ENCODE measurements at places on chromosomes 1 and 21.

DNA sequence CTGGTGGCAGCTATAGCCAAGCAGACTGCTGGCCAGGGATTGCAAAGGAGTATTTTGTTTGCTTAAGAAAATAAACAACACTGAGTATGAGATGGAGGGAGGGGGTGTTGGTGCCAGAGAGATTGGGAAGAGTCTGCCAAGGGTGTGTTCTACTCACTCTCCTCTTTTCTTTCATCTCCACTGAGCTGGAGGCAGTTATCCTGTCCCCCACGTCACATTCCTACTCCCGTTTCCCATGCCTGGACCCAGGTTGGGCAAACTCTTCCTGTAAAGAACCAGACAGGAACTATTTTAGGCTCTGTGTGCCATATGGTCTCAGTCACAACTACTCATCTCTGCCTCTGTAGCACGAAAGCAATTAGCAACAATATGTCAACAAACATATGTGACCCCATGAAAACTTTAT, 1.4 kb upstream of the IL24 start:
- no peak for DNase-seq

DNA sequence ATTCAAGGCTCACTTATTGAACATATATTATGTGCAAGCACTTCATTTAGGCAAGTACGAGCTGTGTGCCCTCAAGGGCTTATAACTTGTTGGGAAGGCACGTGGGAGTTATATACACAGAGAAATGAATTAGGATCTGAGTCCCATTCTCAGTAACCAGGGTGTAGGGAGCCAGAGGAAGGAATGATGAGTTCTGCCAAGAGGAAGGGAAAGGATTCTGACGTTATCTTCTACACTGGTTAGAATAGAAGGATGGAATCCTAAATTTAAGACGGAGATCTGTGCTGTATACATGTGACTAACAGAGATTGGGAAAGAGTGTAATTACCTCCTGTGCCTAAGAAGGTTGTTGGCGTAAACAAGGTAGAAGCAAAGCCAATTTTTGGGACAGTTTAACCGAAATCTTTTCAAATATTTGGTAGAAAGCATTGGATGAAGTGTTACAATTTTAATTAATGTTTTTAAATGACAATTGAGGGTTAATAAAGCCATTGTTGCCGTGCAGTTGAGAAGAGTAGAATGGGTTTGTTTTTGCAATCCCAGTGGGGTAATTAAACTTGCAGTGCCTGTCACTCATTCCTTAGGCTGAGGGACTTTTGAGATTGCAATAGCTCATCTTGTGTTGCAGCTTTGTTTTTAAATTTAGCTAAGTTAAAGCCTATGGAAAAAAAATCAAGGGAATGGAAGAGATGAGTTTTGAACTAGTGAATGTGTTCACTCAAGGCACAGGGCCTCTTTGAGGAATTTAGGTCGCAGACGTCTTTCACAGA, 177.2 kb downstream of the NFIA start:
- DNase-seq, result no peak

DNA sequence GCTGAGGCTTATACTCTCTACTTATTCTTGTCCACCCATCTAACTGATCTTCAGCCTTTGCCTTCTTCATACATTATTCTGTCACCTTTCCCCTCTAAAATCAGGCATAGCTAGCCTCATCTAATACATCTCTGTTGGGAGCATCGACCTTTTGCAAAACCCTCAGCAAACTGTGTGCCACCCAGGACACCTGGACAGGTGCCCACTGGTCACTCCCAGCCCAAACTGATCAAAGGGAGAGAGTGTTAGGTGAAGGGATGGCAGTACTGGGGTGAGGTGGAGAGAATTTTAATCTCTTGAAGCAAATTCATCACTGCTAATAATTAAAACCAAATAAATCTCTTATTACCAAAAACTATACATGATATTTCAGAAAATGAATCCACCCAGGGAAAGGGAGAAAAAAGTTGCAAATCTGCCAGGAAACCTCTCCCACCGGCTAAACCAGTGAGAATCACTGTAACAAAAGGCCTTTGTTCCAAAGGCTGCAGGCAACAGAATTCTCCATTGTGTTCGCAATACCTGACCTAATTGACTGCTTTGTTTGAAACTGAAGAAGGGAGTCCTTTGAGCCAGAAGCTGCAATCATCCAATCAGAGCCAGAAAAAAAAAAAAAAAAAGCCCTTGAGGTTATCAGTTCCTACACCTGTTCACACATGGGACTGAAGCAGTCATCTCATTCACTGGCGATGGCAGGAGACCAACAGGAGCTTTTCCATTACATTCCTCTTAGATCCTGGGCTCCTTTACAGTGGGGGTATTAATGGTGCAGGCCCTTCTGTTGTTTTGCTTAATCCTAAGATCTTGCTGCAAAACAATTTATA, 172.6 kb downstream of the APP start:
- DNase-seq, result no peak

DNA sequence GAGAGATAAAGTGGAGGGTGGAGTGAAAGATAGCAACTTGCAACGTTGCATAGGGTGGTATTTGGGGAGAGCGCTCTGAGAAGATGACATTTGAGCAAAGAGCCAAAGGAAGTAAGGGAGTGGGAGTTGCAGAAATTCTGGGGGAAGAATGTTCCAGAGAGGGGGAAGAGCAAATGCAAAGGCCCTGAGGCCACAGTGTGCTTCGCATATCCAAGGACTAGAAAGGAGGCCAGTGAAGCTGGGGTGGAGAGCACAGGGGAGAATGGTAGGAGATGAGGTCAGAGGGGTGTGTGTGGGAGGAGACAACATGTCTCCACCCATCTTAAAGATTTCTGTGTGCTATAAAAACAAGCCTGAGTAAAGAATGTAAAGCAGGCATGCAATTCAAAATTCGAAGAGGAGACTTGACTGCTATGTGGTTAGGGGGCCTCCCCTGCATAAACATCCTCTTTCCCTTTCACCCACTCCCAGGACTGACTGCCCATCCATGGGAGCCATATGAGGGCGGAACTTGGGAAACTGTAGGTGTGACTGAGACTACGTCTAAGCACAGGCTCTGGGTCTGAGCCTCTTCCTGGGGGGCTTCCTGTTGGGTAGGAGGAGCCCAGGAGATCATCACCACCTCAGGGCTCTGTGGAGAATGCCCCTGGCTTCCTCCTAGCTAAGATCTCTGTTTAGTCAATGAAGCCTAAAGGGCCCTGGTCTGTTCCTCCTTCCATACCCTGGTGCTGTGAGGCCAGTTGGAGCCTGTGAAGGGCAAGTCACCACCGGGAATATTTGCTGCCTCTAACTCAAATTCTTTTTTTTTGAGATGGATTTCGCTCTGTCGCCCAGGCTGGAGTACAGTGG, 2.9 kb upstream of the CLIC4 start:
- DNase-seq, result peak; percentile 17

- DNase-seq, result no peak
Measured at GRCh38 chr1:27011058-27011764, 1.4 kb downstream of the TENT5B start.

DNA sequence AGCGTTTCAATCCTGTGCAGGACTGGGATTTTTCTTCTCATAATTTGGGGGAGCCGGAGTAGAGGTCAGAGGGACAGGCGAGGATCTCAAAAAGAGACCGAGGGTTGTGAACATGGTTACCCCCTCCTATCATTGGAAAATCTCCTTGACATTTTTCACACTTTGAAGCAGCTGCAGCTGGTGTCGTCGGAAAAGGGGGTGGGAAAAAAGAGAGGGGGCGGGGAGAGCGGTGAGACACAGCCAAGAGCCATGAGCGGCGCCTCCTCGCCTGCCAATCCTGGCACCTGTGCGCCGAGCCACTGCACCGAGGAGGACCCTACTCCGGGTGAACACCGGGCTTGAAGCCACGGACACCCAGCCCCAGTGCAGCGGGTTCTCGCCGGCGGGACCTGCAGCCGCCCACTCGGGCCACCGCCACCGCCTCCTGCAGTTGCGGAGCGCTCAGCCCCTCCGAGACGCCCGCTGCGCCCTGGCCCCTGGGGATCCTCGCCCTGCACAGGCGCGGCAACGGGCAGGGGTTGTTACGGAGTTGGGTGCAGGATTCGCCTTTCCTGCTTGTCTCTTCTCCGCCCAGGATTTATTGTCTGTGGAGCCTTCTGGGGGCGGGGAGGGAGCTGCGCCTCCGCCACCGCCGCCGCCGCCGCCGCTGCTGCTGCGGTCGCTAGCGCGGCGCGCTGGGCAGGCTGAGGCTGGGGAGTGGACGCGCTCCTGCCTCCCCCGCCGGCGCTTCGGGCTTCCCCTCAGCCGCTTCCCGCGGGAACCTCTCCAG, at the start of gene LRRC7:
Gene LRRC7 (plus strand): TSS at position 271 of the 769 bp plus-strand sequence. CDS start 718 bp downstream, outside the sequence.
- DNase-seq, result no peak

GRCh38 chr1:1924386-1924785, 5.3 kb upstream of the TMEM52 start:
- DNase-seq, result no peak

DNA sequence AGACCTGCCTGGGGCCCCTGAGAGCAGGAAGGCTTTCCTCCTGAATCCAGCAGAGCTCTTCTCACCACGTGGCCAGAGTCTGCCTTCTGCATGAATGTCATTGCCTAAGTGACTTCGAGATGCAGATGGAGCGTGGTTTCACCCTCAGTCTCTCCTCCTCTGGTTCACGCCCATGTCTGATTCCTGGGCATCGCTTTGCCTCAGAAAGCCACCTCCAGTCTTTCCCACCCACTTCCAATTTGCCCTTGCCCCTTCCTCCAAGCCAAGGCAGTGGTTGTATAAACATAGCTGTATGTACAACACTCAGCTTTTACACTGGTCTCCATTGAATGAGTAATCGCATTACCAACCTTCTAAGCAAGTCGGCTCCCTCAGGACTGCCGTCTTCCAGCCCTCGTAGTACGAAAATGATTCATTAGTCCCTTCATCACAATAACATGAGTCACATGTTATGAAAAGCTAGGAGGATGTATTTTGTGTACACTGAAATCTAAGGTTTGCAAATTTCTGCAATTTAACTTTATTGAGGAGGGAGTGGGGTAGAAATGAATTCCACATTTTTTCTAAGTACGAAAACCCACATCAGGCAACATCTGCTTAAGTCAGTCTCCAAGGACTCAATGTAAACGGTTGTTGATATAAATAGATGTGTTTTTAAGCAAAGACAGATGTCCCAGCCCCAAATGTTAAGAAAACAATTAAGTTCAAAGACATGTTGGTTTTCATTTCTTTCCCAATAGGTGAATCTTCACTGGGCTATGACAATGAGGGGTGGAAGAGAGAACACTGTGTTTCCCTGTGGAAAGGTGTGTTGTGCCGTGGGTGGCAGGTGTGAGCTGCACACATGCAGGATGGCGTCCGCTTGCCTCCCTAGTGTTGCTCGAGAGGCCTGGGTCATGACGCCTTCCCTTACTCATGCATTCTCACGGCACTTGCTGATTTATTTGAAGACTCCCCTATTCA, 32.3 kb upstream of the ETS2 start:
- DNase-seq, result peak; percentile 54
